Muscle of arm (tissue), 14 donors: ENCODE measurements at places on chromosomes 7 and 10.

- DNase-seq, result no peak
Observed at GRCh38 chr10:120827251-120827875, 23.8 kb upstream of the WDR11 start.

GRCh38 chr7:55140221-55140940 lies 121.6 kb downstream of the EGFR start:
- no peak for DNase-seq

DNA sequence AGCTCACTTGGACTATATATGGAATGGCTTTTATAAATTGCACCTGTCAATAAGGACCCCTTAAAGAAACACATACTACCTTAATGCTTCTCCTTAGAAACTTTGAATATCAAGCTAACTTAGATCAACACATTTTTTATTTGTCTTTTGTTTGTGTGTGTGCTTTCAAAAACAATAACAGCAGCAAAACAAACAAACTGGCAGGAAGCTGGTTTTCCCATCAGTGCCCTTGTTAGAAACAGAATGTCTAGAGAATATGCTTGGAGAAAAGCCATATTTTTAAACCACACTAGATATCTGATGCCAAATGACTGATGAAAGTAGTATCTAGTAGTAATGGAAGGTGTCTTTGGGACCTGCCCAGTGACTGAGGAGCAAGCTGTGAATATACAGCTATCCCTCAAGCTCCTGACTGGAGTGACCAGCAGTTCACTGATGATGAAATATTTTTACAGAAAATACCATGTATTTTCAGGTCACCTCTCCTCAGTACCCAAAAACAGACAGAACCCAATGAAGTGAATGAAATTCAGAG lies 1.0 kb downstream of the PDE1C start:
- DNase-seq, result no peak

DNA sequence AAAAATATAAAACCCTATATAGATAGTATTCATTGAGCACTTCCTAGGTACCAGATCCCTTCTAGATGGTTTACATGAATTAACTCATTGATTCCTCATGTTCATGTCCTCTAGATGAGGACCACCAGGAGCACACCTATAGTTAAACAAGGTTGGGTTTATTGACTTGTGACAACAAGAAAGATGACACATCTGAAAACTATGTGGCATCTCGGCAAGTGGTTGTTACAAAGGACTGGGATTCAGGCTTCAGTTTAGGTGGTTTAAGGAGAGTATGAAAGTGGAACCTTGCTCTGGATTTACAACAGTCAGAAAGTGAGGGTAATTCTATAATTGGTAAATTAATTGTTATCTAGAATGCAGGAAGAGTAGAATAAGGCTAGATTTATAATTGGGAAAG lies 99.0 kb upstream of the PHF14 start:
- no peak for DNase-seq

DNA sequence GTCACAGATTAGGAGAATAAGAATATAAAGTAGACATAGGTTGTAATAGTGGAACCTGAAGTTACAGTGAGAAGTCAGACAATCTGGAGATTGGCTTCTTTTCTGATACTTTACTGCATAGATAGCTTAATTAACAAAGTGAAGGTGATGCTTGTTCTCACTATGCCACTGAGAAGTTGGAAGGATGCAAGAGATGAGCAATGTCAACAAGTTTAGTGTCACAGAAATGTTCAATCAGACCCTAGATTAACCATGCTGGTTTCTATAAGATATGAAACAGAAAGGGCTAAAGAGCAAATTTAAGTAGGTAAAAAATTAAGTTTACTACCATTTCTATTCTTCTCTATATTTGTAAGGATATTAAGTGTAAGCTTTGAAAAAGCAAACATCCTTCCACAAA lies 838.6 kb upstream of the SORCS1 start:
- DNase-seq, result no peak

DNA sequence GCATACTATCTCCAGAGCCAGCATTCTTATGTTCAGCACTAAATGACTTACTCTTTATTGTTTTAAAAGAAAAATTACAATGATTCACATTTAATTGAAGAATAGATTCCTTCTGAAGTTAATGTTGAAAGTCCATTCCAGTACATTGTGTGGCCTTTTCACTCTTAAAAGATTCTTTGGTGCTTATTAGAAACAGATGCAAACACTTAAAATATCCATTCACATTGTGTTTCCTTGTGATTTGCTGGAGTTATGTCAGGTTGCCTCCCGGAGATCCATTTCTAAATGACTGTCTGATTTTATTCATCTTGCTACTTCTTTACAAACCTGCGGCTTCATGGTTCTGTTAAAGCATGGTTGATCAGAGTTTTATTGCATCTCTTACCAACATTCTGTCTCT lies 152.8 kb downstream of the FOXP2 start:
- DNase-seq, result no peak

GRCh38 chr7:107999779-108000560 lies 3.0 kb downstream of the LAMB1 start:
- no peak for DNase-seq

DNA sequence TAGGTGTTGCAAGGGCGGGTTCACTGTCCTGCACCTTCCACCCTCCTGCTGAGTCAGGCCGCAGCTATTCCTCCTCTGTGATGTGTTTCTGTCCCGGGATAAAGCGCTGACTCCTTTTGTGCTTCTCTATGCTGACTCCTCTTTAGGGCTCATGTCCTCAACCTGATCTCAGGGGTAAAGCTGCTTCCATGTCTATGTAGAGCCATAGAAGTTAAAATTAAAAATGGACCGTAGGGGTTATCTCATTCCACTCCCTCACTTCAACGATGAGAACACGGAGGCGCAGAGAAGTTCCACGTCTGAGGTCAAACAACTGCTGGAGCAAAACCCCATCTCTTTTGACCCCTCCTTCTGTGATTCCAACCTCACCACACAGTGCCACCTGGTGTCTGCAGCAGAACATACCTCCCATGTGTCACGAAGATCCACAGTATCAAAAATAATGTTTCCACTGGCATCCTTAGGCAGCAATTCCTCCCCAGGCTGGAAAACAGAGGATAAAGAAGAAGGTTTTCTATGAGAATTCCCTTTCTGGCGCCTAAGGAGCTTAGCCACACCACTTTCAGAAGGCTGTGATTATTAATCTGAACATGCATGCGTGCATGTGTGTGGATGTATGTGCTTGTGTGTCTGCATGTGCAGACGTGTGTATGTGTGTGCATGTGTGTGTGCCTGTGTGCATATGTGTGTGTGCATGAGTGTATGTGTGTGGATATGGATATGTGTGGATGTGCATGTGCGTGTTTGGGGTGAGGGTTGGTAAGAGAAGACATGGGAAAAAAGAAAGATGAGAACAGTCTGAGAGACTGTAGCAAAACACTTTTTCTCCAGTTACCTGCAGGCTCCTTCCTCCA lies 81.2 kb upstream of the UCN3 start:
- DNase-seq, result peak; percentile 33

- no peak for DNase-seq
Observed at GRCh38 chr7:67251986-67252558, 255.4 kb downstream of the TYW1 start.

GRCh38 chr10:33247221-33247922 lies 87.1 kb downstream of the NRP1 start:
- DNase-seq, result no peak

DNA sequence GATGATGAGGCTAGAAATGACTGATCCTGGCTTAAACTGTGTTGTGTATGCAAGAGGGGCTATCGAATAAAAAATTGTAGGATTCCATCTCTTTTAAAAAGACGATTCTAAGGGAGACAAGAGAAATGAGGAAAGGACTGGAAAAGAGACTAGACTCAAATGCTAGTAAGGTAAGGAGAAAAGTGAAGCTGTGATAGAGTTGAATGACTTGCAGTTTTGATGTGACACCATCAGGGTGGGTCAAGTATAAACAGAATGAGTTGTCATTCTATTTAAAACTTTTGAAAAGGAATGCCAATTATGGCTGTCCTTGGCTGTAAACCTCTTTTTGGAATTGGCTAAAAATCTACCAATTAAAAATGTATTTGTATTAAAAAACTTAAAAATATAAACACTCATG lies 184.5 kb upstream of the PHF14 start:
- no peak for DNase-seq

GRCh38 chr10:87878664-87879459 lies 15.4 kb downstream of the PTEN start:
- no peak for DNase-seq

DNA sequence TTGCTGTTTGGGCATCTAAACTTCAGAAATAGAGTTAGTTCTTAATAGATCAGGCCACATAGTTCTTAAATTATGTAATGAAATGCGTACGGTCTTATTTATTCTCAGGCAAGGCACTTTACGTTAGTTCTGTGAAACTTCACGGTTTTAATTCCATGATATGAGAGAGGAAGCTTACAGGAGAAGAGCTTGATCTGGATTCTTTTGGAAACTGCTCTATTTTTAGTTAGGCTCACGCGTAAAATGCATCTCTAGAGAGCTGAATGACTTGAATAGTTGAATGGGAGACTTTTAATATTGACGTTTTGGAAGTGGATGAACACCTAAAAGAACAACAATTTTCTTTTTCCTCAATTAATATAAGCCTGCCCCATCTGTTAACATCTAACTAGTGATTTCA lies 71.1 kb downstream of the PRKG1 start:
- DNase-seq, result no peak

DNA sequence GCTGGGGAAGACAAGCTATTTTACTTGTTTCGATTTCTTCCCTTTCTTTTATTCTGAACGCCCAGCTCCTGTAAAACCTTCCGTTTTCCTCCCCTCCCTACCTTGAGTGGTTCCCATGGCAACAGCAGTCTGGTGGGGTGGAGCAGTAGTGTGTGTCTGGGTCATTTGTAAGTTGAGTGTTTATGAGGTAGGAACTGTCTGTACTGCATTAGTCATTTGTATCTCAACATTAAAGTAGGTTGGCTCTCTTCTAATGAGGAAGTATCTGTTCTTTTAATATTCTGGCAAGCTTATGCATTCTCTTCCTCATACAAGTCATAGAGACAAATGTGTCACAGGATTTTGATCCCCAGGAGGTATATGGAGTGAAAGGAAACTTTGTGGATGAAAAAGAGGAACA lies 85.3 kb upstream of the CCDC6 start:
- DNase-seq, result no peak

GRCh38 chr10:109993551-109994330 lies 14.0 kb upstream of the ADD3 start:
- DNase-seq, result no peak

GRCh38 chr7:148975896-148976295 lies 52.4 kb downstream of the PDIA4 start:
- DNase-seq, result no peak

- DNase-seq, result no peak
Observed at GRCh38 chr10:47101807-47102206, 190.6 kb downstream of the PTPN20 start.

GRCh38 chr10:6487920-6488319 lies 92.2 kb downstream of the PRKCQ start:
- DNase-seq, result no peak

DNA sequence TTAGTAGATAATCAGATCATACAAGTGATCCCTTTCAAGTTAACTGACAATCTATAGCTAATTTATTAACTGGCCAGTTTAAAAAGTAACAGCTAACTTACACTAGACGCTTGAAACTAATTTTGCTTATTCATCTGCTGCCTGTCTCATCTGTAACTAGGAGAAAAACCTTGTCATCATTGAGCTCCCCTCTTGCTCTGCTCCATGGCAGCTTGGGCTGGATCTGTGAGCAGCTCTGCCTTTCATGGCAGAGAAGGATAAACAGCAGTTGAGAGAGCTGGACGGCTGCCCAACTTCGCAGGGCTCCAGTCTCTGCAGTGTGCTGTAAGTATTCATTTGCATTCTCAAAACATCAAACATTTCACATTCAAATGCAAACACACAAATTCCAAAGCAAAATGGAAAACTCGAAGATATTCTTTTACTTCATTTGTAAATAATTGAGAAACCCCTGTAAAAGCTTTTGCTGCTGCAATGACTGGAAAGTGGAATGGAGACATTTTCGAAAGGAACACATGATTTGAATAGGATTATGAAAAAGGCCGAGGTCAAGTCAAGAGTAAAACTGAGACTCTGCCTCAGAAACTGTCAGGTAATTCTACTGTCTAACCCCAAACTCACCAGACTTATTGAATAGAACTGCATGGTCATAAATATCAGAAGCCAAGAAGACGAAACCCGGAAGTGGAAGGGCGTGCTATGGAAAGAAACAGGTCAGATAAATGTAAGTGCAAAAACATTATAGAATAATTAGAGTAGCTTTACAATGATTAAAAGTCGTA lies 17.6 kb downstream of the SLC35B4 start:
- DNase-seq, result no peak

DNA sequence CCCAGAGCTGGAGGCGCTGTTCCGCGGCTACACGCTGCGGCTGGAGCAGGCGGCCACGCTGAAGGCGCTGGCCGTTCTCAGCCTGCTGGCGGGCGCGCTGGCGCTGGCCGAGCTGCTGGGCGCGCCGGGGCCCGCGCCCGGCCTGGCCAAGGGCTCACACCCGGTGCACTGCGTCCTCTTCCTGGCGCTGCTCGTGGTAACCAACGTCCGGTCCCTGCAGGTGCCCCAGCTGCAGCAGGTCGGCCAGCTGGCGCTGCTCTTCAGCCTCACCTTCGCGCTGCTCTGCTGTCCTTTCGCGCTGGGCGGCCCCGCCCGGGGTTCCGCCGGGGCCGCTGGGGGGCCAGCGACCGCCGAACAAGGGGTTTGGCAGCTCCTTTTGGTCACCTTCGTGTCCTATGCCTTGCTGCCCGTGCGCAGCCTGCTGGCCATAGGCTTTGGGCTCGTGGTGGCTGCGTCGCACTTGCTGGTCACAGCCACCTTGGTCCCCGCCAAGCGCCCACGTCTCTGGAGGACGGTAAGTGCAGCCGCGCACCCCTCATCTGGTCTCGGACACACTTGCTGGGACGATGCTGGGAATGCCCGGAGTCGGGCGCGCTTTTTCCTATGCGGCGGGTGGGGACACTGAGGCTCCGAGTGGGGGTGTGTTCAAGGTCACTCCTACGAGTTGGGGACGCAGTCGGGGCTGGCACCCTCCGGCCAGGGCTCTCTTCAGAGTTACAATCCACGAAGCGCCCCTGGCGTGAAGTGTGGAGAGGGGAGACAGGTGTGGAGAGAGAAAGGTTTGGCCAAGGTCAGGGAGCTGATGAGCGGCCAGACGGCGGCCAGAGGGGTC lies 717 bp downstream of the ADCY1 start:
- DNase-seq, result peak; percentile 45

DNA sequence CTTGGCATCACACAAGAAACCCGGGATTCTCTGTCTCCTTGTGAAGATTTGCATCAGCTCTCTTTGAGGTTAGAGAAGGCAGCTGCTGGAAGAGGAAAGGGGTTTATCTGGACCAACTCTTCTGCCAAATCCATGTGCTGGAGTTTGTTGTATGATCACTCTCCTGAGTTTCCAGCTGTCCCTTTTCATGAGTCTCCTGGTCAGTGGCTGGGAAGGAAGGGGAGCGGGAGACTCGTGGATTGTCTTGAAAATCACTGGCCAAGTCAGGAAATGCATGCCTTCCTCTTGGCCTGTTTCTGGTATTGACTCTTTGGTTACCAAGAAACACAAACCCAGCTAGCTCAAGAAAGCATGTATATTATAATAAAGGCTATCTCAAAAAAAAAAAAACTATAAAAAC lies 38.8 kb downstream of the TACR2 start:
- no peak for DNase-seq

GRCh38 chr7:135770139-135770710 lies 21.6 kb upstream of the FAM180A start:
- no peak for DNase-seq
